ENCODE measurements at places on chromosomes 1 and 21.

DNA sequence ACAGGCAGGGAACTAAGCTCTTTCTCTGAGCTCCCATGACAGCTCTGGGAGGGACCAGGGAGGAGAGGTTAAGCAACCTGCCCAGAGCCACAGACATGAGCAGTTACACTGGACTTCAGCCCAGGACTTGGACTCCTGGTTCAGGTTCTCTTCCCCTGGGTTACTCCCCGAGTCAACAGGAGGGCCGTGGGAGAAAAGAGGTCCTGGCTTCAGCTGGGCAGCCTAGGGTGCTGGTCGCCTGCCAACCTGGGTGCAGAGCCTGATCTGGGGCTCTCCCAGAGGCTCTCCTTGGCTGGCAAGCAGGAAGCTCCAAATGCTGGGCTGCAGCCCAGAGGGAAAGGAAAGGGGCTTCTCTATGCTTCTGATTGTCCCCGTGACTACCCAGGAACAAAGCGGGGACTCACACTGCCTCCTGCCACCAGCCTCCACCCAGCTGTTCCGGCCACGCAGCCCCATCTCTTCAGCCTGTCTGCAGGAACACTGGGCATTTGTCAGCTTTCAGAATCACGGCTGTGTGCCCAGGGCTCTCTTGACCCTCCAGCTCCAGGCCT, 141.8 kb downstream of the HIVEP3 start:
- no peak for DNase-seq

- no peak for DNase-seq
Observed at GRCh38 chr21:25983745-25984144, 186.8 kb downstream of the APP start.

- no peak for DNase-seq
Observed at GRCh38 chr1:39272027-39272797, 67.7 kb downstream of the MACF1 start.

- no peak for DNase-seq
Observed at GRCh38 chr1:186463511-186463910, 2.6 kb upstream of the PDC start.

- DNase-seq: no peak
Observed at GRCh38 chr1:226454349-226454748, 46.5 kb upstream of the PARP1 start.

GRCh38 chr1:171833091-171833825, 8.0 kb upstream of the DNM3 start:
- DNase-seq: no peak

DNA sequence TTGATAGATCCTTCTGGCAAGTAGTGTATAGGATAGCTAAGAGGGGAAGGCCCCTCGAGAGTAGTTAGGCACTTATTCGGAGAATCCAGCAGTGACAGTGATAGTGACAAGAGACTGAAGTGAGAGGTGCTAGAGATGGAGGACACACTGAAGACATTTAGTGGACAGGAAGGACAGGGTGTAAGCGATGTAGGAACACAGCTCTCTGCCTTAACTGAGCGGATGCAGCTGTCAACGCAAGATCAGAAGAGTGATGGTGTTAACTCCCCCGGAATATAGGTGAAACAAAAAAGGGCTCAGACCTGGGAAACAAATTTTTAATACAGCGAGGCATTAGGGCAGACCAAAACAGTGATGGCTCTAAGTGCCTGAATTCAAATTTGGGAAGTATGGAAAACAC, 15.8 kb downstream of the SOD1 start:
- no peak for DNase-seq

- DNase-seq: no peak
Observed at GRCh38 chr21:22609802-22610201, 1611.6 kb downstream of the NCAM2 start.

GRCh38 chr1:74780594-74780993, 47.6 kb downstream of the TYW3 start:
- DNase-seq: no peak

GRCh38 chr1:25579292-25580252, 36.2 kb downstream of the LDLRAP1 start:
- no peak for DNase-seq

DNA sequence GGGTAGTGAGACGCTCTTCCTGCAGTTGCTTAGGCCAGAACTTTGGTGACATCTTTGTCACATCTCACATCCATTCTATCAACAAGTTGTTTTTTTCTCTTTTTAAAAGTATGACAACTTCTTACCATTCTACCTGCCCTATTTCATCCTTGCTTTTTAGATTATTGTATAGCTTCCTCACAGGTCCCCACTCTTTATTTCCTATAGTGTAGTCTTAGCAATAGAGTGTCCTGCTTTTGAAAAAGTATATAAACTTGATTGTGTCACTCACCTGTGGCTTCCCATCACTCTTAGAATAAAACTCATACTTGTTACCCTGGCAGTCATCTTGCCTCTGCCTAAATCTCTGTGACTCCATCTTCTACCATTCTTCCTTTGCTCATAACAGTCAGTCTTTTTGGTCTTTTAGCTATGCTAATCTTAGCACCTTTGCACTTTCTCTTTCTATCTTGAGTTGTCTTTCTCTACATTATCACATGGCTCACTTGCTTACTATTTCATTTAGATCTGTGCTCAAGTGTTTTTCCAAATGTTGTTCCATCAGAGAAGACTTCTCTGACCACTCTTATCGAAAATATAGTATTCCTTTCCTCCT, 9.5 kb downstream of the CDC73 start:
- no peak for DNase-seq

DNA sequence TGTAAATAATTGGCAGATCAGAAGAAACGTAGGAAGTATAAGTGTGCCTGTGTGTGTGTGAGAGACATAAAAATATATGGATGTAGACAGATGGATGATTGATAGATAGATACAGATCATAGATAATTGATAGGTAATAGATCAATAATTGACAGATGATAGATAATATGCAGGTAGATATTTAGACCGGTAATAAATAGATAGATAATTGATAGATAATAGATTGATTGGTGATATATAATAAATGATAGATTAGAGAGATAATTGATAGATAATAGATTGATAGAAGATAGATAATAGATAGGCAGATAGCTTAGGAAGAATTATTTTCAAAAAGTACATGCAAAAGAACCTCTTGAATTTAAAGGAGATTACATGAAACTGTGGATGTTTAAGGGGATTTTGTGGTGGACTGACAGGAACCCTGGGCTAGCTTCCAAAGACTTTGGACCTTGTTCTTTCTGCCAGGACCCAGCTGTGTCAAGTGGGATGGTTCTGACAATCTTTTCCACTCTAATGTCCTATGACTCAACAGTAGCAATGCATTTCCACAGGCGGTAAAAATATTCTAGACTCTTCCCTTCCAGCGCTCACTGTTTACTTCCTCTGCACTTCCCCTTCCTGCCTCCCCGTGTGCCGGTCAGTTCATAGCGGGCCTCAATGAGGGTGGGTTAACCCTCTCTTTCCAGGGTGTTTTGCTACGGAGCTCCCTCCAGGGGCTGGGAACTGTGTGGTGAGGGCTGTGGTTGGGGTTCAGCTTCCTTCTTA, 39.4 kb downstream of the KCNJ15 start:
- no peak for DNase-seq

GRCh38 chr1:79694241-79694640, 687.7 kb upstream of the ADGRL4 start:
- no peak for DNase-seq

DNA sequence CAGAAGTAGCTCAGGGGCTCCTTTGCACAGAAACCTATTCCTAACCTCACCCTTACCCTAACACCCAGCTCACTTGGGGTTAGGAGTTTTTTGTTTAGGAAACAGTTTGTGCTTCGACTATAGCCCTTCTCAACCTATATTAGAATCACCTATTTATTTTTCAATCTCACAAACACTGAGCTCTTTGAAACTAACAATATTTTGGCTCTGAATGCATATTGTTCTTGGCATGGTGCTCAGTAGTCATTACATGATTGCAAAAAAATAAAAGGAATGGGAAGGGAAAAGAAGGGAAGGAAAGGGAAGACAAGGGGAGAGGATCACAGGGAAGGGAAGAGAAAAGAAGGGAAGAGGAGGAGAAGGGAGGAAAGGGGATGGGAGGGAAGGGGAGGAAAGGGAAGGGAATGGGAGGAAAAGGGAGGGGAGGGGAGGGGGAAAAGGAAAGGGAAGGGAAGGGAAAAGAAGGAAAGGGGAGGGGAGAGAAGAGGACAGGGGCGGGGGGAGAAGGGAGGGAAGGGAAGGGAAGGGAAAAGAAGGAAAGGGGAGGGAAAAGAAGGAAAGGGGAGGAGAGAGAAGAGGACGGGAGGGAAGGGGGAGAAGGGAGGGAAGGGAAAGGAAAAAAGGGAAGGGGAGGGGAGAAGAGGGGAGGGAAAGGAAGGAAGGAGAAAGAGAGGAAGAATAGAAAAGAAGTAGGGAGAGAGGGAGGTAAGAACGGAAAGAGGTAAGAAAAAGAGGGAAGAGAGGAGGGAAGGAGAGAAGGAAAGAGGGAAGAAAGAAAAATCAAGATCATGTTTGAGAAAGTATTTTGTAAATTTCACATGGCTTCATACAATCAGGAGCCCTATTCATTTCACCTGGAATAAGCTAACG, 484.1 kb upstream of the NFIA start:
- DNase-seq: no peak

DNA sequence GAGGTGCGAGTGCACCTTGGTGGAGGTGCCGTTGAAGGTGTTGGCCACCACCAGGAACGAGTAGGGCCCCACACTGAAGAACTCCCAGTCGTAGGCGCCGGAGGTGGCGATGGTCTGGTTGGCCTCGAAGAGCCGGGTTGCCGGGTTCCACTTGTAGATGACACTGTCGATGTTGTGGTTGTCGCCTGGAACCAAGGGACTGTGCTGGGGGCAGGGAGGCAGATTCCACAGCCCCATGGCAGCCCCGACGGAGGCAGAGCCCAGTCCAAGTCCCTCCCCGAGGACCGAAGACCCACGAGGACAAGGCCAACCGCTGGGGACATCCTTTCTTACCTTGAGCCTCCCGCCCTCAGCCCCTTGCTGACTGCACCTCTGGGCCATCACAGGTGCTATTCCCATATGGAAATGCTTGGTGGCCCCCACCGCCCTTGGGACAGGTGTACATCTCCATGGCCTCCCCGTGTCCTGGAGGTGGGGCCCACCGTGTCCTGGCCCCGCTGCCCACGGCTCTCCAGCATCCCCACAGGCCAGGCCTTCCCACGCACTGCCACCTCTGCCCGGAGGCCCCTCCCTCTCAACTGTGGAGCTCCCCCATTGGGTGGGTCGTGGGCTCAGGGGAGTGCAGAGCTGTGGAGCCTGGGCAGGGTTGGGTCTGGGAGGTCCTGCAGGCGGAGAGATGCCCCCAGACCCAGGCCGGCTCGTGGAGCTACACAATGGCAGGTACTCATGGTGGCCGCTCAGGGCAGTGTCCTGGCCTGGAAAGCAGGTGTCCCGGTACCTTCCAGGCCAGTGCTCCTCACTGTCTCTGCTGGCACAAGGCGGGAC, 17.9 kb downstream of the KRTAP10-1 start:
- DNase-seq: peak; percentile 67

- DNase-seq: peak; percentile 92
Observed at GRCh38 chr1:111222308-111223125, 5.0 kb upstream of the CHI3L2 start.

- DNase-seq: no peak
Observed at GRCh38 chr1:212622467-212622866, 13.9 kb downstream of the ATF3 start.

DNA sequence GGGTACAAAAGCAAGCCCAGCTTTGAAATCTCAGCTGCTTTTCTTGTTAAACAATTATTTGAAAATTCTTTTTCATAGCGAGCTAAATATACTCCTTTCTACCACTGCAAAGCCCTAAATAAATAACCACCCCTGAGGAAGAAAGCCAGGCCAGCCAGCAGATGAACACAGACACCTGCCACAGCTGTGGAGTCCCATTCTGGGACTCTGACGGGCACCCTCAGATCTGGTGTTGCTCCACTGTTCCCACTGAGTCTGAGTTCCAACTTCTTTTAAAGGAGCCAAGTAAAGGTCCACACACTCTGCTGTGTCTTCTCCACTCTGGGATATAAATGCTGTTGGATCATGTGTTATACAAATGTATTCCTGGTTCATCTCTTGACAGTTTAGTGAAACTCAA, 77.6 kb upstream of the COA6 start:
- no peak for DNase-seq

DNA sequence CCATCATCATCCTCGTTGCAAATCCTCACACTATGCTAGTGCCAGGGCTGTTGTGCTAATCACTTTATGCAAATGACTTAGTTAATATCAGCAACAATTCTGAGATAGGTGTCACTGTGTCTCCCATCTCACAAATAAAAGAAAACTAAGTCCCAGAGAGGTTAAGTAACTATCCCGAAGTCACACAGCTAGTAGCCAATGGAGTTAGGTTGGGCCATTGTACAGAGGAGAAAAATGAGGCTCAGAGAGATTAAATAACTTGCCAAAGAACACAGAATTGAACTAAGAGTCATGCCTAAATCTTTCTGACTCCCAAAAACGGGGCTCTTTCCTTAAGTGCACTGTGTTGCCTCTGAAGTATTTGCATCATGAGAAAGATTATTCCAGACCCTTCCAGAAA, 146.4 kb downstream of the MIS18A start:
- no peak for DNase-seq

GRCh38 chr1:228314315-228314657, 92.3 kb downstream of the TRIM11 start:
- DNase-seq: no peak

- no peak for DNase-seq
Observed at GRCh38 chr1:110783292-110783918, 89.5 kb upstream of the CD53 start.

DNA sequence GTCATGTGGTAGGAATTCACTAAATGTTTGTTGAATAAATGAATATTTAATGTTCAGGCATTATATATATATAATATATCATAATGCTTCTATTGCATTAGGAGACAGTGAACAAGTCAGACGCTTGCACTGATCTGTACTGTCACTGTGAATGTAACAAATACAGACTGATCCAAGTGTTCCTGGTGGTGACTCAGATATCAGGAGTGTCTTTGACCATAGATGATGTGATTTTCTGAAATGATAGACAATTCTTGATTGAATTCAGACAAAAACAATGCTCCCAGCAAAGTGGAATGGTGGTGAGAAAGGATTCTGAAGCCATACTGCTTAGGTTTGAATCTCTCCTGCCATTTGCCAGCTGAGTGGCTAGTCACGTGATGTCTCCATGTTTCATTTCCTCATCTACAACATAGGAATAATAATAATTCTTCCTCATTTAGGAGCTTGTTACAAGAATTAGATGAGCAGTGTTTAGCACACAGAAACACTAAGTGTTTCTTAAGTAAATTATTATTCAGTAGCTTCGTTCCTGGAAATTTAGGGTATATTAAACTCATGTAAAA, 71.0 kb downstream of the OLFML2B start:
- no peak for DNase-seq

GRCh38 chr1:57839067-57839466, 415.2 kb upstream of the DAB1 start:
- no peak for DNase-seq

- DNase-seq: no peak
Observed at GRCh38 chr1:11927866-11928592, 1.8 kb upstream of the KIAA2013 start.

DNA sequence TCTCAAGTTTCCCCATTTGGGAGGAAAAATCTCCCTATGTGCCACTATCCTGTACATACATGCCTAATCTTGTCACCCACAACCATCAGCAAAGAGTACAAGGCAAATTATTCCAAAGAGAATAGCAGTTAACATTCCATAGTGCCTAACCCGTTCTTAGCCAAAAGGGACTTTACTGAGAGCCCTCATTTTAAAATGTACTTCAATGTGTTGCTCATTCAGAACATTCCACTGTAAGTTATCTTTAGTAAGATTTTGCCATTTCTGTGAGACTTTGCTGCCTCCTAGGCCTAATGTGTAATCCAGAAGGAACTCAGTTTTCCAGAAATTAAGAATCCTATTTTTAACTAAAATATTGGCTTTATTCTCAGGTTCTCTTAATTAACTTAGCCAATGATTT, 11.3 kb upstream of the MRPL55 start:
- no peak for DNase-seq
